ENCODE measurements at places on chromosomes 13 and 19.
A peak's percentile ranks its signal among the peaks of the same experiment; 100 is the strongest.

- H3K4me1 ChIP-seq: peaks cover 25% of the 10 kb centered on the region
- peak overlapping the region; percentile 92 for H3K4me3 ChIP-seq
- no peaks in the 10 kb centered on the region for H3K27me3 ChIP-seq
- no peaks in the 10 kb centered on the region for H3K36me3 ChIP-seq
These were observed 15.4 kb downstream of the TLE5 start for GRCh38 chr19:3046698-3047495.

- no peaks in the 10 kb centered on the region for H3K36me3 ChIP-seq
- H3K4me1 ChIP-seq: no peaks in the 10 kb centered on the region
- no peaks in the 10 kb centered on the region for H3K27me3 ChIP-seq
- no peak overlapping the region for H3K4me3 ChIP-seq
These were observed 71.6 kb upstream of the ADGRL1 start for GRCh38 chr19:14277608-14278007.

GRCh38 chr13:81659984-81660383 lies 1319.1 kb upstream of the SPRY2 start:
- H3K36me3 ChIP-seq: no peaks in the 10 kb centered on the region
- H3K27me3 ChIP-seq: no peaks in the 10 kb centered on the region
- H3K4me1 ChIP-seq: no peaks in the 10 kb centered on the region
- DNase-seq: no peak
- H3K4me3 ChIP-seq: no peak overlapping the region
- no peak overlapping the region for H3K27ac ChIP-seq

DNA sequence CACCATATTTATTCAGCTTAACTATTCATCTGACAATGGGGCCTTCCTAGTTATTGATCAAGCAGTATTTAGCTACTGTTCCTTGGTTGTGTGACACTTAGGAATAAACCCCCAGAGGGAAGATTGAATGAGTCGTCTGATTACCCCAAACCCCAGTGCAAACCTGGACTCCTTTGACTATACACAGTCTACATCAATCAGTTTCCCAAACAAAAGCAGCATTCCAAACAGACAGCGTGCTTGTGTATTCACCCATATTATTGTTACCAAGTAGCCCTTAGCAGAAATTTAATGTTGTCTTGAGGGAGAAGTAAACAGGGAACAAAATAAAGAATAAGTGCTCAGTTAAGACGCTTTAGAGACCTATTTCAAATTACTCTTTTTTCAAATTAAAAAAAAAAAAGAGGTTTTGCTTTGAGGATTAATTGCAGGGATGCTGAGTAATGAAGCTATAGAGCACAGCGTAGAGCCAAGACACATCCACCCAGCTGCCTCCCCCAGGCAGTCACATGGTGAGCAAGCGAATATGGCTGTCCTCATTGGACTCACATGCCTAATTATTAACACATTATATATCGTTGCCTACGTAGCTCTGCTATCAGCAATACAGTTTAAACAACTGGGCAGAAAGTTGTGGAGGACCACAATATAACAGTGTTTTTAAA lies 14.7 kb upstream of the B3GLCT start:
- peaks cover 11% of the 10 kb centered on the region for H3K4me1 ChIP-seq
- peaks cover 22% of the 10 kb centered on the region for H3K27me3 ChIP-seq
- no peak overlapping the region for H3K27ac ChIP-seq
- H3K36me3 ChIP-seq: no peaks in the 10 kb centered on the region
- DNase-seq: no peak

GRCh38 chr13:63979951-63980350 lies 2564.3 kb upstream of the PCDH20 start:
- H3K4me3 ChIP-seq: no peak overlapping the region
- no peak overlapping the region for H3K27ac ChIP-seq
- H3K36me3 ChIP-seq: no peaks in the 10 kb centered on the region
- H3K27me3 ChIP-seq: no peaks in the 10 kb centered on the region

GRCh38 chr13:113895436-113895835 lies 31.6 kb upstream of the GAS6 start:
- no peak overlapping the region for H3K27ac ChIP-seq
- no peaks in the 10 kb centered on the region for H3K4me1 ChIP-seq
- no peak for DNase-seq
- H3K27me3 ChIP-seq: peaks cover 8% of the 10 kb centered on the region
- no peaks in the 10 kb centered on the region for H3K36me3 ChIP-seq

- H3K4me1 ChIP-seq: peaks cover 15% of the 10 kb centered on the region
- peaks cover 5% of the 10 kb centered on the region for H3K27me3 ChIP-seq
- H3K4me3 ChIP-seq: peak overlapping the region; percentile 88
- H3K27ac ChIP-seq: peak overlapping the region; percentile 74
- H3K36me3 ChIP-seq: no peaks in the 10 kb centered on the region
- DNase-seq: peak; percentile 83
These were observed 6.0 kb downstream of the RCN3 start for GRCh38 chr19:49533551-49534488.

- peaks cover 3% of the 10 kb centered on the region for H3K4me1 ChIP-seq
- no peak overlapping the region for H3K27ac ChIP-seq
- DNase-seq: no peak
- no peak overlapping the region for H3K4me3 ChIP-seq
These were observed 1080.9 kb downstream of the SLITRK5 start for GRCh38 chr13:88752041-88752440.

GRCh38 chr13:113825841-113826240 lies 38.0 kb downstream of the GAS6 start:
- H3K27me3 ChIP-seq: no peaks in the 10 kb centered on the region
- H3K27ac ChIP-seq: no peak overlapping the region
- no peak overlapping the region for H3K4me3 ChIP-seq
- peaks cover 9% of the 10 kb centered on the region for H3K4me1 ChIP-seq
- peaks cover 4% of the 10 kb centered on the region for H3K36me3 ChIP-seq
- DNase-seq: no peak

DNA sequence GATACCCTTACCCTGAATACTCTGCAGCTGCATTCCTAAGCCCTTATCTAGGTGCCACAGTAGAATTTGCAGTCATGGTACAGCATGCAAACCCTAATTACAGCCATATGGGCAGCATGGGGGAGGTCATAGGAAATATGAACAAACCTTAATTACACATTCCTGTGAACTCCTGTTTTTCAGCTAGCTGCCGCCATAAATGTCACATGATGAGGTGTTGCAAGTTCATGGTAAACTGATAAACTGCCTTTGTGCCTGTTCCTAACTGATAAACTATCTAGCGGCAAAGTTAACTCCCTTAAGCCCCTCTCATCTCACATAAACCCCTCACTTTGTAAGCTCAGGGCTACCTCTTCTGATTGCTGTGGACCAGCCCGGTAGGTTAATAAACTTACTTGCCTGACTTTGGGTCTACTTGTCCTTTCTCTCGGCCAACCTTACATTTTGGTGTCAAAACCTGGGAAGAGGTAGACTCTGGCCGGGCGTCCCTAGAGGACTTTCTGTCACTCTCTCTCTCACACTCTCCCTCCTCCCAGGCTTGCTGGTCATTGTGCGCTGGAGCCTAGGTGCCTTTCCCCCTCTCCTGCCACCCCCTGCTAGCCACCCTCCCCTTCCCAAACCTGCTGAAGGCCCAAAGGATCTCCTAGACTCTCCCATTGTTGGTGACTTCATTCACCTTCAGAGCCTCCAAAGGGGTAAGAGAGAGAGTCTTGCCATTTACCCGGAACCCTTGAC lies 43.3 kb downstream of the ZNF93 start:
- H3K36me3 ChIP-seq: no peaks in the 10 kb centered on the region
- no peak overlapping the region for H3K4me3 ChIP-seq
- H3K4me1 ChIP-seq: no peaks in the 10 kb centered on the region
- no peaks in the 10 kb centered on the region for H3K27me3 ChIP-seq
- DNase-seq: no peak
- H3K27ac ChIP-seq: no peak overlapping the region

DNA sequence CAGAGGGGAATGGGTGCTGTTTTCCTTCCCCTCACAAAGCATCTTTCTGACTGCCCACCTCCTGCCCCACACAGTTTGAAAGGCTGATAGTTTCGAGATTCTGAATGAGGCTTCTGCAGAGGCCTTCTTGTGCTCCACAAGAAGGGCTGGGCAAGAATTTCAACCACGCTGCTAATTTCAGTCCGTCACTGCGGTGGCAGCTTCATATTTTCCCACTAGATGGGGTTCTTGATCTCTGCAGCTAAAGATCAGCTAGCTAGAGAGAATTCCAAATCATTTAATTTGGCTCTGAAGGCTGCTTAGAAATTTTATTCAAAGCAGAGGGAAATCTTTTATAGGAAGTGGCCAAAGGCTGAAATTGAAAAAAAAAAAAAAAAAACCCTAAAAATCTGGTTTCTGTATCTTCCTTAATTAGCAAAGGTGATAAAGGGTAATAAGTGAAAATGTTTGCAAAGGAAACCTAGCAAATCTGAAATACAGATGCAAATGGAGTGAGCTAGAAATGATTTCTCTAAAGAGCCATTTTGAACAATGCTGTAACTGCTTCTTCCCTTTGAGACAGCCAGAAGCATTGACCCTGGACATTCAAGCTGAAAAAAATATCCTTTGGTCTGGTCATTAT lies 38.0 kb upstream of the C13orf42 start:
- peak; percentile 57 for DNase-seq
- no peak overlapping the region for H3K27ac ChIP-seq
- no peaks in the 10 kb centered on the region for H3K36me3 ChIP-seq
- peaks cover 5% of the 10 kb centered on the region for H3K4me1 ChIP-seq
- H3K4me3 ChIP-seq: no peak overlapping the region
- H3K27me3 ChIP-seq: peaks cover 22% of the 10 kb centered on the region

DNA sequence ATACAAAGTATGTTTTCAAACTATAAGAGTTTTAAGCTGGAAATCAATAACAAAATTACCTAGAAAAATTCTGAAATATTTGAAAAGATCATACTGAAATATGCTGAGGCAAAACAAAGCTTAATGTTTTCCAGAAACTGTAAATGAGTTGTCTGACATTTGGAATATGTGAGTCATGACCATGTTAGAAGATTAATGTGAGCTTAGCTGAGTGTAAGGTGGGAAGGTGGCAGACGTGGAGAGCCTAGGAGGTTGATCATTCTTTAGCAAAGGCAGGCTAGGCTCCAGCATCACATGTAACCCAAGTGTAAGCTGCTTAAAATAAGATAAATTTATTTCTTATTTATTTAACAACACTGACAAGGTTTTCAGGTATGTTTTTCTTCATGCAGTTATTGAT lies 2086.1 kb upstream of the PCDH20 start:
- H3K27me3 ChIP-seq: no peaks in the 10 kb centered on the region
- no peak overlapping the region for H3K4me3 ChIP-seq
- no peak for DNase-seq
- no peak overlapping the region for H3K27ac ChIP-seq

- no peaks in the 10 kb centered on the region for H3K27me3 ChIP-seq
- no peak overlapping the region for H3K27ac ChIP-seq
- H3K4me1 ChIP-seq: no peaks in the 10 kb centered on the region
- DNase-seq: no peak
- H3K36me3 ChIP-seq: peaks cover 73% of the 10 kb centered on the region
These were observed 17.6 kb downstream of the ZNF420 start for GRCh38 chr19:37095859-37096258.

DNA sequence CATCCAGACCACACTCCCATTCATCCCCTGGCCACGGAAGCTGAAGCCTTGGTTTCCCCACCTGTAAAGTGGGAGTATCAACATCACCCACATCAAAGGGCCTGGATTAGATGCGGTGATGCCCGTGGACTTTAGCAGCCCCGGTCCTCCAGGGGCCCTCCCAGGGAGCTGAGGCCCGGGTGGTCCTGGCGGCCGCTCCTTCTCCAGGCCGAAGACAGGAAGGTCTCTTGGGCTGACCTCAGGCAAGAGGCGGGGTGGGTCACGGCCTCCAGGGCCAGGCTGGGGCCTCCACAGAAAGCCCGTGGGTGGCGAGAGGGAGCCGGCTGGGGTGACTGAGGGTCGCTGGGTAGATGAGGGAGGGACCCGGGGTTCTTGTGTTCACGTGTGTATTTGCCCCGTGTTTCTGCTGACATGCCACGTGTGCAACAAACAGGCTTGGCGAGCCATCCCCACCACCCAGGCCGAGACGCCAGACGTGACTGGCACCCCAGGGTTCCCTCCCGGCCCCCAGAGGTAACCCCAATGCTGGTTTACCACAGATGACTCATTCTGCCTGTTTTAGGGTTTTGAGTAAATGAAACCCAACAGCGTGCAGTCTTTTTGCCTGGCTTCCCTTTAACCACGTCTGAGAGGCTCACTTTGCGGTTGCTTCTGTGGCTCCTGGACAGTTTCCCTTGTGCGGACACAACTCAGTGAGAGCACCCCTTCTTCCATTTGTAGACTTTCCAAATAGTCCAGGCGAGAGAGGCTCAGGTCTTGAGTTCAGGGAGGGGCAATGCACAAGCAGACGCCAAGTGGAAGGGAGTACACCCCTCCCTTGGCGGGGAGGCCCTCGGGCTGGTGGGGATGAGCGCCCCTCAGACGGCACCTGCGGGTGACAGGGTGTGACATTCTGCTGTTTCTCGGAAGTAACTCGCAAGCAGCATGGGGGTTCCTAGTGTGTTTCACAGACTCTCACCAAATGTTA lies 42.9 kb downstream of the C13orf46 start:
- DNase-seq: peak; percentile 64
- no peak overlapping the region for H3K27ac ChIP-seq
- peaks cover 14% of the 10 kb centered on the region for H3K4me1 ChIP-seq
- H3K27me3 ChIP-seq: peaks cover 4% of the 10 kb centered on the region
- H3K4me3 ChIP-seq: no peak overlapping the region
- H3K36me3 ChIP-seq: no peaks in the 10 kb centered on the region

GRCh38 chr13:97477844-97478243 lies 43.9 kb downstream of the RAP2A start:
- no peak overlapping the region for H3K4me3 ChIP-seq
- no peak overlapping the region for H3K27ac ChIP-seq
- no peaks in the 10 kb centered on the region for H3K4me1 ChIP-seq
- DNase-seq: no peak

DNA sequence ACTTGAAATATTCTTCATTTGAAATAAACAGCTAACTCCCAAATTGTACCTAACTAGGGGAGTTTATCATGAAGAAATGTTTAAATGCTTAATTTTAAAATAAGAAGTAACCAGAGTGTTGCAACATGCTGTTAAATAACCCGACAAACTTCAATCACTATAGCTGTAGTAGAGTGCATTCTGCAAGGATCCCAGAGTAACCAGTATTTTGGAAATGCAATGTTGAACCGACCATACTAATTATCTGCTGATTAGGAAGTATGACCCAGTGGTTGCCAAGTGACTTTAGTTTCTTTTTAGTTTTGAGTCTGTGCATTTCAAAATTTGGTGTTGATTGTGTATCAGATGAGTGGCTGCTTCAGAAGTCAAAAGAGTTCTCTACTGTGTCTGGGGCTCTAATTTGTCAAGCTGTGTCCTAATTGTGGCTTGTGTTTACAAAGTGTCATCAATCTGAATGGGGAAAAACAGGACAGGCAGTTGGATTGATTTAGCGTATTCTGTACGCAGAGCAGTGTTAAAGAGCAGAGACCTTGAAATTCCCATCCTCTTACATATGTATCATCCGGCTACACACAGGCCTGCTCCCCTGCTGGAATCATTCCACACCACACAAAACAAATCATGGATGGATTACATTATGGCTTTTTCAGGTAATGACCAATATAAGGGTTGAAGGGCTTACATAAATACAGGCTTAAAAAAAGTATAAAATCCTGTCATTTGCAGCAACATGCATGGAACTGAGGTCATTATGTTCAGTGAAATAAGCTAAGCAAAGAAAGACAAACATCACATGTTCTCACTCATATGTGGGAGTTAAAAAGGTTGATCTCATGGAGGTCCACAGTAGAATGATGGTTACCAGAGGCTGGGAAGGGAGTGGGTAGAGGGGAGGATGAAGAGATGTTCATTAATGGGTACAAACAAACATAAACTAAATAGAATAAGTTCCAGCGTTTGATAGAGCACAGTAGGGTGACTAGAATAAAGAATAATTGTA lies 351.5 kb downstream of the KLF12 start:
- peaks cover 12% of the 10 kb centered on the region for H3K4me1 ChIP-seq
- H3K27me3 ChIP-seq: no peaks in the 10 kb centered on the region
- H3K36me3 ChIP-seq: peaks cover 14% of the 10 kb centered on the region
- no peak overlapping the region for H3K4me3 ChIP-seq
- DNase-seq: no peak
- H3K27ac ChIP-seq: no peak overlapping the region
